Activated T-cell treated with anti-CD3 and anti-CD28 coated beads for 1 hour (primary cell): ENCODE measurements at places on chromosomes 7 and 10.

GRCh38 chr7:29878081-29878688 is 71.9 kb downstream of the WIPF3 start:
- DNase-seq, result peak; percentile 7

DNA sequence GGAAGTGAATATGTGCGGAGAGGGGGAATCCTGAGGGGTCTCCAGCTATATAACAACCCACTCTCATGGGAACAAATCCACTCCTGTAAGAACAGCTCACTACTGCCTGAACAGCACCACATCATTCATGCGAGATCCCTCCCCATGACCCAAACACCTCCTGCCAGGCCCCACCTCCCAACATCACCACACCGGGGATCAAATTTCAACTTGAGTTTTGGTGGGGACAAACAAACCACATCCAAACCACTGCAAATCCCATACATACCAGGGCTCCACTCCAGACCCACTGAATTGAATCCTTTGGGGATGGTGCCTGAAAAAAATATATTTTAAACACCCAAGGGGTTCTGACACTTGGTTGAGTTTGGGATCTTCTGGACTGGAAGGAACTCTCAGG is 181.5 kb upstream of the PLXNA4 start:
- no peak for DNase-seq

GRCh38 chr10:127977357-127978009 is 70.6 kb downstream of the PTPRE start:
- DNase-seq, result no peak

GRCh38 chr10:93445097-93445960 is 36.8 kb downstream of the MYOF start:
- DNase-seq, result no peak

- DNase-seq, result peak; percentile 46
Measured at GRCh38 chr10:14560274-14560673, 214.4 kb downstream of the FAM107B start.

DNA sequence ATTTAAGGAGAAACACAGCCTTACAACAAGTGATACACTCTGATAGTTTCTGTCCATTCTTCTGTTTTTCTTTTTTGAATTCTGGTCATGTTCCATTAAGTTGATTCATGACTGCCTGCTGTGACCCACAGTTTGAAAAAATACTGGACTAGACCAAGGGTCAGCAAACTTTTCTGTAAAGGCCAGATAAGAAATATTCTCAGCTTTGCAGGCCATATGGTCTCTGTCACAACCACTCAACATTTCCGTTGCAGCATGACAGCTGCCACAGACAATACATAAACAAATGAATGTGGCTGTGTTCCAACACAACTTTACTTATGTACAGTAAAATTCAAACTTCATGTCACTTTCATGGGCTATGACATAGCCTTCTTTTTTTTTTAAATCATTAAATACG is 156.7 kb downstream of the PLXNA4 start:
- DNase-seq, result no peak

- peak; percentile 62 for DNase-seq
Measured at GRCh38 chr10:133276435-133277201, at the start of gene ADAM8. ADAM8 (minus strand) TSS chr10:133276868; CDS start chr10:133276817, 51 bp downstream.

GRCh38 chr7:120867932-120868331 is 10.0 kb upstream of the TSPAN12 start:
- no peak for DNase-seq

DNA sequence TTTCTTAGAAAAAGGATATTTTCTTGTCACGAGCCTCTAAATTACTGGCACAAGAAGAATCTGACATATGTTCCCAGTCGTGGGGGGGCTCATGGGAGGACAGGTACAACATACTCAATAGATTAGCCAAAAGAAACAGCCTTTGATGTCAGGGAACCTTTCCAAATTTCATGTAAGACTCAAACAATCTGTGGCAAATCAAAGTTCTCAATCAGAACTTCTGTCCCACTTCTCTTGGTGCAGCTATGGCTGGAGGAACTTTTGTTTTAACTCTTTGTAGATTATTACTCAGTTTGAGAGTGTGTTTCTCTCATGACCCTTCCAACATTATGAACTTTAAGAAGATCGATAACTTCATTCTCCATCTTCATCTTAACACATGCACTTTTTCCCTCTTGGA is 114.3 kb upstream of the ARID5B start:
- no peak for DNase-seq

DNA sequence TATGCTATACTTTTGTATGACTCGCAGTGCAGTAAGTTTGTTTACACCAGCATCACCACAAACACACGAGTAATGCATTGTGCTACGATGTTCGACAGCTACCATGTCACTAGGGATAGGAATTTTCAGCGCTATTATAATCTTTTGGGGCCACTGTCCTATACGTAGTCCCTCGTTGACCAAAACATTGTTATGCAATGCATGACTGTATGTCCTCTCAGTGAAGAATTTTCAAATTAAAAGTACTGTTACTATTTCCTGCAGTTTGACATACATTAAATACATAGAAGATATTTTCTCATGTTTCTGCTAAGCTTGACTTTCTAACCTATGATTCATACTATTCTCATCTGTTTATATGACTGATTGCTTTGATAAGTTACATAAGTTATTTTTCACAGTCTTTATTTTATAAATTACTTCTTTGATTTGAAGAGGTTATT is 203.6 kb downstream of the VTI1A start:
- DNase-seq, result no peak

DNA sequence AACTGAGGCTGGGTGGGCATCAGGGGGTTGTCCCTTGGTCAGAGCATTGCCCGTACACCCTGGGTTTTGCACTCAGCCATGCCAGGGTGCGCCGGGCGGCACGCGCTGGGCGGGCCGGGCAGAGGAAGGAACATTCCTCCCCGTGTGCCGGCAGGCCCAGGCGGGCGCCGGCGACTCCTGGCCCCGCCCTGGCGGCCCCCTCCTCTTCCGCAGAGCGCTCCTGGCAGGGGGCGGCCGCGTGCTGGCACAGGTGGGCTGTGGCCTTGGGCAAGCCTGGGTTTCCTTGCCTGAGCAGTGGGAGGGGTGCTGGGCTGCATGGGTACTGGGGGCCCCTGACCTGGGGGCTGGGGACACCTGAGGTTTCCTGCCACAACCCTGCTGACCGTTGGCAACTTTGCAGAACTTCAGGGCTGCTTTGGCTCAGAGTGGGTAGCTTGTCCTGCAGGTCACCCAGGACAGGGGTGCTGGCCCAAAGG is 3.9 kb downstream of the LFNG start:
- no peak for DNase-seq

GRCh38 chr7:41103331-41103730 is 599.6 kb downstream of the INHBA start:
- DNase-seq, result no peak

- DNase-seq, result no peak
Measured at GRCh38 chr10:78549140-78549935, 515.7 kb downstream of the RPS24 start.
